ENCODE measurements at places on chromosomes 5 and 9.

DNA sequence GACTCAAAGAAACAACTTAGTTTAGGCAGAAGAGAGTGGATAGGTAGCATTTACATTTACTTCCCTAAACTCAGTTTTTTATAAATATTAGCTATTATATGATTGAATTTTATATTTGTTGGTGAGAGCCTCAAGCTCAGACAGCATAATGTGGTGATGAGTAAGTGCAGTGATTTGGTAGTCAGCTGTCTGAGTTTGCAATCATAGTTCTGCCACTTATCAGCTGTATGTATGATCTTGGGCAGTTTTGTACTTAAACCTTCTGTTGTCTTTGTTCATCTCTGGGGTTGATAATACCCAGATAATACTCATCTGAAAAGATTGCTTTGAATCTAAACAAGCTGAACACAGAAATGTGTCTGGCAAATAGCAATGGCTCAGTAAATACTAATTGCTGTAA lies 108.8 kb downstream of the ANXA1 start:
- DNase-seq: no peak

GRCh38 chr5:17802256-17802655 lies 168.0 kb downstream of the TAF11L14 start:
- DNase-seq: no peak

GRCh38 chr5:2003206-2003605 lies 120.5 kb upstream of the IRX4 start:
- no peak for DNase-seq

DNA sequence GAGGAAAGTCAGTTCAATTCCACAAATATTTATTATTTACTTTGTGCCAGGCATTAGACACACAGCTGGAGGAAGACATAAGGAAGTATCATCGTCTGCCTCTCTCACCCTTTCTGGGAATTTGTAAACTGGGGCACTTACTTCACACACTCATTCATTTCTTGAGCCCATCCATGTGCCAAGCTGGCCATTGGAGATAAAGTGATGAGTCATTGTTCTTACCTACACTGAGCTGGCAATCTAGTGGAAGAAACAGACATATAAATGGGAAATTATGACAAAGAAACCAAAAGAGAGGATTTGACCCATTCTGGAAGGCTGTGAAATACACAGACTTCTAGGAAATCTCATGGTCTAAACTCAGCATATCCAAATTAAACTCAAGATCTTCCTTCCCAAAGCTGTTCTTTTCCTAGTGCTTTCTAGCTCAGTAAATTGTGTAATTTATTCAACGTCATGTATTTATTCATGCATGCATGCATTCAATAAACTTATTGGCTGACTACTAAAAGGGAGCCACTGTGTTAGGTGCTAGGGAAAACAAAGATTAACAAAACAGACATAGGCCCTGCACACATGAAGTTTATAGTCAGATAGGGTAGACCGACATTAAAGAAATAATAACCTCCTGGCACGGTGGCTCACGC lies 65.3 kb downstream of the SH3RF2 start:
- DNase-seq: no peak

DNA sequence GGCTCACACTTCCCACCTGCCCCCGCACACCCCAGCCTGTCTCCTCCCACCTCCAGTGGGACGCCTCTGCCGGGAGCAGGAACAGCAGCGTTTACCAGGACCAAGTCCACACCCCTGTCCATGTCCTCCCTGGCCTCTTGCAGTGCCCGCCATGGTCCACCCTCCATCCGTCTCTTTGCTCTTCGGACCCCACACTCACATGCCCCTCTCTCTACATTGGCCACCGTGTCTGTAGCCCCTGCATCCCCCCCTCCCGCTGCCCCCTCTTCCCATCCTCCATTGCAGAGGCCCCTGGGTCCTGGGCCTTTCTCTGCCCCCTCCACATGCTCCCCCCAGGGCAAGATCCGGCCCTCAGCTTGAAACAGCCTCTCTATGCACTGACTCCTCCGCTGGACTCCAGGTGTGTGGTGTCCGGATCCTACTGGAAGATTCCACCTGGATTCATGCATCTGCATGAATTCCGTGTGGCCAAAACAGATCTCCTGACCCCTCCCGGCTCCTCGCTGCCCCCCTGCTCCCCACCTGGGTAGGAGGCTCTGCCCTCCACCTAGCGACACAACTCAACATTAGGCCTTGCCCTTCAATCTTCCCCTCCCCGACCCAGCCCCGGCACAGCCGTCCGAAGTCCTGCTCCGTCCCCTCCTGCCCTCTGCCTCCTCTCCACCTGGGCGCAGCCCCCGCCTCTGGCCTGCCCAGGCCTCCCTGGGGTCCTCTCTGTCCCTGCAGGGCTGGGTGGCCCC lies 168.5 kb downstream of the OLFM1 start:
- no peak for DNase-seq

GRCh38 chr5:110716247-110717245 lies 9.9 kb downstream of the TMEM232 start:
- no peak for DNase-seq

DNA sequence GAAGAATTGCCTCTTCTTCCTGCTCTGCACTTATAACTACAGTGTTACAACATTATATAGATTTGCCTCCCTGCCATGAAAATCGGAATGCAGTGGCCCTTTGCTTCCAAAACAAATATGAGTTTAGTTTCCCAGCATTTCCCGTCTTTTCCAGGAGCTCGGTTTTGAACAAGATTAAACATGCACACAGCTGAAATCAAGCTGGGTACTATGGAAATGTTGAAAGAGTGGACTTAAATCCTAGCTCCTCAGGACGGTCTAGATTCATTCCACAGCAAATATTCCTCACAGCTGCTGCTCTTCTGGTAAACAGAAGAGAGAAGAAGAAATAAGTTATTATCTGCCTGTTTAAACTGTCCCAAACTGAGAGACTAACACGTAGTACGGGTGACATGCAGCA lies 161.4 kb downstream of the PIK3R1 start:
- DNase-seq: no peak

DNA sequence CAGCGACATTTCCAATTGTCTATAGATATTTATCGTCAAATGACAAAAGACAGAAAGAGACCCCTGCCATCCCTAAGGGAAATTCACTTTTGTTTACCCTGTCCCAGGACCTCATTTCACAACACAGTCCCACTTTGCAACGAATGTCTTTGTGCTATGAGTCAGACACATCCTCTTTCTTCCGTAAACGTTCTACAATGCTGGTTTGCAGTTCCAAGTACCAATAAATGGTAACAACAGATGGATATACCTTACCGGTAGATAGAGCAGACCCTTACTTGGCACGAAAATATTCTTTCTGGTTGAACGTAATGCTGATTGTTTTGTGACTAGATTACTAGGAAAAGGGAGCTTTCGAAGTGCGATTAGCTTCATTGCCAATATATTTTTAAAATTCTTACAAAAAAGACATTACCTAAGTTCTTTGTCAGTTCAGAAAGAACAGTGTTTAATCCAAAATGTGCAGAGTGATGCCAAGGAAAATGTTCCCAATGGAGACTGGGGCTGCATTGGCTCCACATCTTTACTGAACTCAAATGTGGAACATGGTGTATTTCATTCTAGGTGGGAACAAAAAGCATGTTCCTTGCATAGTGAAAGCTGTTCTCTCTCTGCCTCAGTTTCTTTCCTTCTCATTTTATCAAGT lies 202.5 kb upstream of the SLC27A6 start:
- no peak for DNase-seq

- no peak for DNase-seq
Measured at GRCh38 chr5:154511984-154512383, 34.0 kb upstream of the HAND1 start.

DNA sequence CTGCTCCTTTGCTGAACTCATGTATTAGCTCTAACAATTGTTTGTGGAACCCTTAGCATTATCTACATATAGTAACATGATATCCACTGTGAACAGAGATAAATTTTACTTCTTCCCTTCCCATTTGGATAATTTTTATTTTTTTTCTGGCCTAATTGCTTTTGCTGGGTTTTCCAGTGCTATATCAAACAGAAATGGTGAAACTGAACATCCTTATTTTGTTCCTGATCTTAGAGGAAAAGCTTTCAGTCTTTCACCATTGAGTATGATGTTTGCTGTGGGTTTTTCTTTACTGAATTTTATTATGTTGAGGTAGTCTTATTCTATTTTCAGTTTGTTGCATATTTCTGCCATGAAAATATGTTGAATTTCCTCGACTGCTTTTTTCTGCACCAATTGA lies 44.8 kb upstream of the STARD4 start:
- no peak for DNase-seq

DNA sequence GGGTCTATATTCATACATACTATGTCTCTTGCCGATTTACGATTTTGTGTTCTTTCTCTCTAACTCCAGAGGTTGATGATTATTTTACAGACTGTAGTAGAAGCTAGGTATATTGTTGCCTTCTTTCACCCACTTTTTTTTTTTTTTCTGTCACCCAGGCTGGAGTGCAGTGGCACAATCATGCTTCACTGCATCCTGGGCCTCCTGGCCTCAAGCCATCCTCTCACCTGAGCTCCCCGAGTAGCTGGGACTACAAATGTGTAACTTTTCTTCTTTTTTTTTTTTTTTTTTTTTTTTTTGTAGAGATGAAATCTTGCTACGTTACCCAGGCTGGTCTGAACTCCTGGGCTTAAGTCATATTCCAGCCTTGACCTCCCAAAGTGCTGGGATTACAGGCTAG lies 96.2 kb downstream of the CHSY3 start:
- DNase-seq: no peak

DNA sequence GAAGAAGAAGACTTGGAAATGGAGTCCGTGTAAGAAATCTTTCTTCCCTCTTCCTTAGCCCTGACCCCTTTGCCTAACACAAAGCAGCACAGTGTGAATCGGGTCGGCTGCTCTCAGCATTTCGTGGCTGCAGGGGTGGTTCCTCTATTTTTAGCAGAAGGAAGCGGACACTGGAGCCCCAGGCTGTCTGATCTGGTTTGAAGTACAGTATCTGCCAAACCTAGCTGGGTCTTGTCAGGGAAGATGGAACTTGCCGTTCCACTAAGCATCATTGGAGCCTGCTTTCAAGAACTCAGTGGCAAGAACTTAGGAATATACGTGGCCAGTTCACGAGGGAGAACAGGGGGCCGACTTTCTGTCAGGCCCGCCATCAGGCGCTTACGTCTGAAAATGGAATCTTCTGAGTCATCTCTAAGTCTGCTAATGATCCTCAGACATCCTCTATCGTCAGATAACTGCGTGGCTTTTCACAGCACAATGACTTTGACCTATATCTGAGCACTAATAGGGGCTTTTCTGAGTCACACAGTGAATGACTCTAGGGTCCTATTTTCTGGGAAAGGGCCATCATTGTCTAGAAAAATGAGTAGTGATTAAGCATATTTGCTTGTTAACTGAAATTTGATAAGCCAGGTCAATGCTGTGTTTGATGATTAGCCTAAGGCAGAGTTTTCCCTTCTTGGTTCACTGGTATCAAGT lies 43.3 kb upstream of the NCS1 start:
- DNase-seq: no peak

GRCh38 chr5:132019337-132019736 lies 7.9 kb upstream of the ACSL6 start:
- DNase-seq: no peak

DNA sequence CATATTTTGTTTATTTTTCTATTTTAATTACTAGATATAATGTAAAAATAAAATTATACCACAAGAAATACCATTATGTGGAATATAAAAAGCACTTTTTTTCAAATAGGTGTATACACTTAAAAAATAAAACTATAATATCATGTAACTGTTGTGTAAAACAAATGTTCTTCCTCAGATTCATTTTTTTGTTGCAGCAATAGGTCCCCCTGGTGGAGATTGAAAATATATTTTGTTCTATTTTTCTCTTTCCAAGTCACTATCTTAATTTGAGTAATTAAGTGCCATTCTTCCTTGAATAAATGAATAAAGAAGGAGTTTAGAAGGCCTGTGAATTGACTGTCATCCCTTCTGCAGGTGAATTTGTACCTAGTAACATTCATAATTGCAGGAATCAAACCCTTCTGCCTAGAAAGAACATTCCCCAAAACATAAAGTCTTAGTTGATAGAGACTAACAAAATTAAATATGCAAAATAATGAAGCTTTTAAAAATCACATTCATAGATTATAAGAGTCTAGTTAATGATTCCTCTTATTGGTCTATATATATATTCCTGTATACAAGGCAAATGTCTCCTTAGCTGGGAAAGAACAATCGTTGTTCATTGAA lies 23.4 kb downstream of the CETN3 start:
- no peak for DNase-seq

- no peak for DNase-seq
Measured at GRCh38 chr5:171647904-171648260, 137.7 kb upstream of the SMIM23 start.

All from mesenteric fat pad (tissue), 1 donor.